ENCODE measurements at places on chromosomes 2 and 18. TPM values are rescaled to one million over a fixed set of nuclear protein-coding genes. Genes with fewer than 3 reads are reported as not detected.

DNA sequence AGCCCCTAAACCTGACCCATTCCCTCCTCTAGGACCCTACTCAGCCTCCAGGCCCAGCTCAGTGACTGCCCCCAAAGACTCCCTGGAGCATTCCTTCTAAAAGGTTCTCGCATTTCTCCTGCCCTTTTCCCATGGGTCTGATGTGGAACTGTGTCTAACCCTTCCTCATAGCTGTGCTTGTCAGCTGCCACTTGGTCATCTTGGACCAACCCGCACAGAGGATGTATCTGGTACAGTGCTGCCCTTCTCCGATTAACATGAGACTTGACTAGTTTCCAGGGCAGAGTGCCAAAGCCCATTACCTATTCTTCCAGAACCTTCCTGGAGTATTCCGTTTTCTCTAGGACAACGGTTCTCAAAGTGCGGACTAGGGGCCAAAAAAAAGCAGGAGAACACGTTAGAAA lies 518 bp upstream of the NFU1 start:
- DNase-seq: no peak

- no peak for DNase-seq
Observed at GRCh38 chr2:158091647-158092046, 10.0 kb upstream of the UPP2 start.

GRCh38 chr2:165691615-165692014 lies 102.4 kb downstream of the GALNT3 start:
- no peak for DNase-seq

- peak; percentile 85 for DNase-seq
Observed at GRCh38 chr2:120735746-120736170, at the start of gene GLI2. Gene GLI2, plus strand, starts transcription at chr2:120735868. Its CDS starts 61,453 bp downstream, at chr2:120797321.

GRCh38 chr18:37393221-37393827 lies 172.3 kb downstream of the CELF4 start:
- DNase-seq: no peak

- DNase-seq: no peak
Observed at GRCh38 chr2:169734169-169734847, 676 bp downstream of the KLHL23 start.

DNA sequence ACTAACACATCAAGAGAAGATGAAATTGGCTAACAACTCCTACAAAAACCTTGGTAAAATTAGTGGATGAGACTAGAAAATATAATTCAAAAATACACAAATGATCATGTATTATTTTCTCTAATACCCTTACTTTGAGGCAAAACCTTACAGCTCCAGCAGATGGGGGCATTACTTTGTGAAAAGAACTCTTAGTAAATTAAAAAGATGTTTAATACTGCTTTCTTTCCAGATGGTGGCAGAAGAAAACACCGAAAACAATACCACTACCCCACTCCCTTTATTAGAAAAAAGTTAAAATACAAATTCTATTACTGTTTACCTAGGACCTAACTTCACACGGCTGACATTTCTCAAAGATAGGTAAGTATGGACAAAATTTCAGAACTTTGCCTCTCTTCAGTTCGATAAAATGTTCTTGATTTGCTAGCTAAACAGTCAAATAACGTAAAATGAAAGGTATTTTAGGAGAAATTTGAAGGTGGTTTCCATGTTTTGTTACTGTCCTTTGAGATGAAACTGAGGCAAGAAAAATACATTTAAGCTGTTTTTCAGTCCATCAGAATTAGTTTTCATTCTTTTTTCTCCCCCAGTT lies 30.6 kb downstream of the ORC4 start:
- no peak for DNase-seq

Gene CHST10
- total RNA-seq: not detected

Gene PAX8
- total RNA-seq: 6.4 TPM
